ENCODE measurements at places on chromosomes 2 and 18.

GRCh38 chr2:240538031-240538780 lies 19.6 kb downstream of the ANKMY1 start:
- DNase-seq, result no peak

DNA sequence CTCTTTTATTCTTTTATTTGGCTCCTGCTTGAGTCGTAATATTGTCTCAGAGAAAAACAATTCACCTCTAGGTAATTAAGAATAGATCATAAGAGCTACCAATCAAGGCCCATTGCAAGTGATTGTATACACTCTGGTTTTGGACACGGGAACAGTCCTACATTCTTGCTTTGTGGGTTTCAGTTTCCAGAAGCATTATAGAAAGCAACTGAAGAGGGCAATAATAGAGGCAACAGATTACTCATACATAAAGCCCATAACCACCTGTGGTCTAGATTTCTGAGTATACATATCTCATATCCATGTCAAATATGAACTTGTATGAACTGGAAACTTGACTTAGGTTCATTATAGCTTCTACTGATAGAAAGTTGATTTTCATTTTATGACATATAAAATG lies 65.4 kb downstream of the DIS3L2 start:
- DNase-seq, result peak; percentile 58

- DNase-seq, result no peak
Measured at GRCh38 chr2:127106457-127106990, 430 bp downstream of the BIN1 start.

DNA sequence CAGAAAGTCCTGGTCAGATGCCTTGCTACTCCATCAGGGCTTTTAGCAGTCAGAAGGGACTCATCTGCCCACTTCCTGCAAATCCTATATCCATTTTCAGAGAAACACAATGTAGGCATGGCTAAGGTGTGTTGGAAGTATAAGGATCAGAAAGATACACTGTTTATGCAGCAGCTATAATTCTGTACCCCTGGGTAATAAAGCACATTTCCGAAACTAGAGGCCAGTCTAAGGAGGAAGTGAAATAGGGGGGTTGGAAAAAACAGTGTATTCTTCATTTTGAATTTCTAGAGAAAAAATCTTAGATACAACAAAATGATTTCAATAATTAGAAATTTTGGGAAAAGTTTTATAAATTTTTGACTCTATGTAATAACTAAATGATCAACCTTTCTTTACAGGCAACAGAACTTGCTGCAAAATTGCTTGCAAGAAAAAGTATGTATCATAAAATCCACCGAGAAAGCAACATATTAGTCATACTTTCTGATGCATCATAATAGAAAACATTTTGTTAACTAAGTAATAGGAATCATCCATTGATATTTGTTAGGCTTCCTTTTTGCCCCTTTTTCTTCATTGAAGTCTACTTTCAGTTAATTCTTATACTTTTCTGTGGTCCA lies 47.4 kb downstream of the FSIP2 start:
- DNase-seq, result no peak

DNA sequence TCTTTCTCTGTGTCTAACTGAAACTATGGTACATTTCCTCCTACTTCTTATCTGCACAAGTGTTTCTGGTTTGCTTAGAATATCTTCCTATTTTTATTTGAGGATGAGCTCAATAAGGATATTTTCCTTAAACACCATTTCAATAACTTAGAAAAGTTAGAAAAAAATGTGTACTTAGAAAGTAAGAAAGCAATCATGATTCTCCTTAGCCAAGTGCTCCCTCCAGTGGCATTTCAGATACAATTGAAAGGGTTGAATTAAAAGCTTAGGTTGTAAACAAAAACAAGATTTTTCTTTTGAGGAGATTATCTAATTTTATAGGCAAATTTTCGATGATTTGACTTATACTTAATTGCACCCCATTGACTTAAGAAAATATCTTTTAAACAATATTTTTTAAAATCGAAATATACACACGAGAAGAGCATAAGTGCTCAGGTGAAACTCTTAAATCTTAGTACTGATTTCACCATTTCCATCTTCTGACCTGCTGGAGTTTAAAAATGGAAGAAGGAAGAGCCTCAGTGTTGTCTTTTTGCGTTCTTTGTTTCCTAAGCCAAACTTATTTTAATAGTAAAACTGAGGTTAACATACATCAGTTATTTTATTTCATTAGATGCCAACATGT lies 26.9 kb downstream of the C18orf63 start:
- DNase-seq, result no peak
